Placental epithelial cell (primary cell): ENCODE measurements at places on chromosomes 11 and 22. TPM values are rescaled to one million over a fixed set of nuclear protein-coding genes. Genes with fewer than 3 reads are reported as not detected.

The AQP11 gene
- total RNA-seq, result 0.39 and 1.1 TPM in 2 replicates

The CLDN5 gene
- not detected in 2 replicates for total RNA-seq

The PHOX2A gene
- 0.39 TPM in 1 of 2 replicates, not detected in the other for total RNA-seq

The LARGE1 gene
- 6.7 and 8.2 TPM in 2 replicates for total RNA-seq

The TMEM191B gene
- total RNA-seq, result 1.6 and 2.8 TPM in 2 replicates

The TRIM6 gene
- total RNA-seq, result 26.7 and 70.5 TPM in 2 replicates

The IGF2 gene
- total RNA-seq, result 2,734 and 9,662 TPM in 2 replicates

The UBQLN3 gene
- under 0.01 TPM in 1 of 2 replicates, not detected in the other for total RNA-seq

The ANGPTL5 gene
- under 0.01 TPM in 1 of 2 replicates, not detected in the other for total RNA-seq

The KCNJ5 gene
- under 0.01 and 0.54 TPM in 2 replicates for total RNA-seq

The C22orf31 gene
- total RNA-seq, result 0.39 TPM in 1 of 2 replicates, not detected in the other

The SMCO4 gene
- 8.9 and 11.8 TPM in 2 replicates for total RNA-seq

The WNT11 gene
- 34.4 and 34.5 TPM in 2 replicates for total RNA-seq

The GPR83 gene
- under 0.01 TPM in 1 of 2 replicates, not detected in the other for total RNA-seq

The PATZ1 gene
- total RNA-seq, result 22.3 and 30.2 TPM in 2 replicates

The CDK2AP2 gene
- 19.6 and 52.8 TPM in 2 replicates for total RNA-seq

The RAB3IL1 gene
- 0.79 TPM in 1 of 2 replicates, not detected in the other for total RNA-seq
